ENCODE measurements at places on chromosomes 5 and 9.

- no peak for DNase-seq
These were observed 179.7 kb upstream of the ISL1 start for GRCh38 chr5:51203598-51203997.

DNA sequence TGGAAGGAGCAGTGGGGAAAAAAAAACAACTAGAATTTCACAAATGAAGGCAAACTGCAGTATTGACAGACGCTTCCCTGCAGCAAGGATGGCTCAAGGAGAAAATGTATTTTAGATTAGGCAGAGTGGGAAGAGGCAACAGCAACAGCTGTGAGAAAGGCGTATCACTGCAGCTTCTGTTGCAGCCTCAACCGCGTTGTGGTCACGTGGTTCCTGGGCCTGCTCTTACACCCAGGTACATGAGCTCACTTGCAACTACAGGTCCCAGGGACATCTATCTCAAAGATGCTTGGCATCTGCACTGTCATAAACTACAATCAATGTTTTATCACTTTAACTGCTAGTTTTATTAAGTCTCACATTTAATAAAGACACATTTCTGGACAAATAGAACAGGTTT is 36.0 kb upstream of the GOLM1 start:
- DNase-seq, result no peak

GRCh38 chr9:120640380-120640779 is 60.4 kb upstream of the CDK5RAP2 start:
- no peak for DNase-seq

- peak; percentile 98 for DNase-seq
These were observed 549 bp upstream of the CARD19 start for GRCh38 chr9:93095205-93096130.

GRCh38 chr9:9117866-9118265 is 1318.3 kb upstream of the DMAC1 start:
- DNase-seq, result no peak

DNA sequence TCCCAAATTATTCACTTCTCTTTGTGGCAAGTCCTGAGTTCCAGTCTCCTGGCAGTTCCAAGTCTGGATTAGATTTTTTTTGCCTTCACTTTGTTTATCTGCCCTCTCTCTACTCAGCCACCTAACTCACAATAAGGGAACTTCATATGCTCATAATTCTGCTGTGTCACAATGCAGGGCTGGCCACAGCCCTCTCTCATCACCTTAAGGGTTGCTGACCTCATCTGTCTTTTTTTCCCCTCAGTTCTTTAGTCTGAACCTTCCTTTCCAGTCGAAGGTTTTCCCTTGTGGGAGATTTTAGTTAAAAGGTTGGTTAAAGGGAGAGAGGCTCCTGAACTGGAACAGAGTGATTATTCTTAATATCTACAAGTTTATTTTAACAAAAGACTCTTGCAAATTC is 4.1 kb downstream of the BAG1 start:
- no peak for DNase-seq

- peak; percentile 23 for DNase-seq
These were observed 37.0 kb downstream of the CXXC5 start for GRCh38 chr5:139684881-139685749.

DNA sequence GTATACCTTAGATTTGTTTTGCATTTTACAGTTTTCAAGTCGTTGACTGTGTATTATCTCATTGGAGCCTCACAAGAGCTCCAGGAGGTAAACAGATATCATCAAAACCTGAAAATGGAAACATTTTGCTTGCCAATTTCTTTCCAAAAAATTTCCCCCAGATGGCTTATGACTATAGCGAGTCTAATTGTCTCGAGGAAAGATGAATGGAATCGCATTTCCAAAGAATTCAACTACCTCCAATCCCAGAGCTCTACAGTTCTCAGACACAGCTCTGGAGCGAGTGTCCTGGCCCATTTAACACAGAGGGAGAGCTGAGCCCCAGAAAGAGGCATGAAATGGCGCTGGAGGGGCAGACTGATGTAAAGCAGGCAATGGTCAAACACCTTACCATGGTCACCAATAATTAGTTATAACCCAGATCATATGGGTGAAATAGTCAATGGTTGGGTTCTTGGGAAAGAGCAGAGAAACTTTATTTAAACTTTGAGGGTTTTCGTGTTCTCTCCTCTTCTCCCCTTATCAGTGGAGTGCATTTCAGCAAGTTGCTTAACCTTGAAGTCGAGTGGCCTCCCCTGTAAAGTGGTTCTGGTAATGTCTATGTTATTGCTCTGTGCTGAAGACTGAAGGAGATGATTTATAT is 168.2 kb downstream of the ZDHHC21 start:
- no peak for DNase-seq

DNA sequence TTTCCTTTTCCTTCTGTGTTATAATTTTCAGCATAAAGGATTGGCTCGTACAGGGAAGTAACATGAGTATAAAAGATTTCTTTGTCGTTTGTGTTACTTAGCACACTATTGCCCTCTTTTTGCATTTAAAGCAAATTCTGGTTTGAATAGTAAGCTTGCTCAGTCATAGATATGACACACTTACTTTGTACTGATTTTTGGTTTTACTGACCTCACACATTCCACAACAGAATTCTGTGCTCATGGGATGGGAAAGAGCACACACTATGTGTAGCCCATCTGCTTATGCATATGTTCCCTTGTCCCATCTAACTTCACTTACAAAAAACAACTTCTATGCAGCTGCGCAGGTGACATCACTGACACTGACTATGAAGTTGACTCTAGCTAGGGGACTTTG is 111.9 kb upstream of the MTAP start:
- DNase-seq, result no peak

DNA sequence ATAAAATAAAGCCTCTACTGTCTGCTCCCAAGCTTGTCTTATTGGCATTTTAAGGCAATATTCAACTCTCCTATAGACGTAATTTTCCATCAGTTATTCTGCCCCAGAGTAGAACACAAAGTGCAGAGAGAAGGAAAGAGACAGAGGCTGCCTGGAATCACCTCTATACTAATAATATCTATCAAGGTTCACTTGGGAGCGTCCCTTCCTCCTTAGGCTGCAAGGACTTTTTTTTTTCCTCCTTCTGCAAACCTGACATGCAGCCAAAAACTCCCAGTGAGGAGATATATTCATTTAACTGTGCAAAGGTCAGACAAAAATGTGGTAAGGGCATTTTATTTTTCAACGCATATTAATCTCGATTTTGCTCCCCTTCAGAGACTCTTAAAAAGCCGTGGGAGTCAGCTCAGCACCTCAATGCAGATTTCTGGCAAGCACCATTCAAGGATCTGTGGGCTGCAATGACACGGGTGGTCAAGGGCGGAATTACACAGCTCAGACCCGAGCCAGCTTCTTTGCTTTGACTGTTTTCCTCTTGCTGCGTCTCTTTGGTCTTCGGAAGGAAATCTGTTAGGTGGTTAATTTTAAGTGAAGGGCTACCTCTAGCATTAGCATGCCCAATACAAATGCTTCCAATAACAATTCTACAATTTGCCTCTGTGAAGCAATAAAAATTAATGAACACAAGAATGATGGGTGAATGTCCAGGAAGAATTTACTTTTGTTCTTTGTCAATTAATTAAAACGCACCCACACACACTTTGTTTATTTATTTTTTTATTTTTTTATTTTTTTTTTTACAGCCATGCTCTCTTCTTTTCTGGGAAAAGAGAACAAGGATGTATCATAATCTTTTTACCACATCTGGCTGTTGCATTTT is 587.7 kb upstream of the GRAMD2B start:
- DNase-seq, result peak; percentile 1

DNA sequence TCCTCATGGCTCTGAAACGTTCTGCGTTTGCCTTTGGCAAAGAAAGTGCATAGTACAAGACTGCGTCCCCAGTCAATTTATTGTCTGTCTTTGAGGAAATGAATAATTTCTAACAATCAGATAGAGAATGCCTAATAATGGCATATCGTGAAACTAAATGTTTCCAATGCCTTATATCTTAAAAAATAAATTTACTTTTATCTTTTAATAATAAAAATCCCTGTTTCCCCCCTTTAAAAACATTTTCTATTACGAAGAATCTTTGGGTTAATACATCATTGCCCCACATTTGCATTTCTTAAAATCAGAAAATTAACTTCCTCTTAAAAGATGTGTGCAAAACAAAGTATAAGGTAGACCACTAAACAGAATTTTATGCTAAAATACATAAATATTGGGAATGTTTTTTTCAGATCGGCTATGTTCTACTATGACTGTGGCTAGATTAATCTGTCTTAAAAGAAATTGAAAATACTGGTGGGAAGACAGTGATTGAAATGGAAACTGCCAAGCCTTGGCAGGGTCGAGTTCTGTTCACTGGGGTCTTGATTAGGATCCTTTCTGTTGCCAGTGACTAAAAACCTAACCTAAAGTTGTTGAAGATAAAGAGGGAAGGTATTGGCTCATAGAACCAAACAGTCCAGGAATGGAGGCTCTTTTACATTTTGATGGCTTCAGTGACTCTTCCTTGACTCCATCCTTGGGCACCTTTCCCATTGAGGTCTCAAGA is at the start of gene IL5:
Gene IL5 (minus strand): TSS at position 51 of the 730 bp plus-strand sequence. CDS start 44 bp downstream, at position 7.
- DNase-seq, result no peak

DNA sequence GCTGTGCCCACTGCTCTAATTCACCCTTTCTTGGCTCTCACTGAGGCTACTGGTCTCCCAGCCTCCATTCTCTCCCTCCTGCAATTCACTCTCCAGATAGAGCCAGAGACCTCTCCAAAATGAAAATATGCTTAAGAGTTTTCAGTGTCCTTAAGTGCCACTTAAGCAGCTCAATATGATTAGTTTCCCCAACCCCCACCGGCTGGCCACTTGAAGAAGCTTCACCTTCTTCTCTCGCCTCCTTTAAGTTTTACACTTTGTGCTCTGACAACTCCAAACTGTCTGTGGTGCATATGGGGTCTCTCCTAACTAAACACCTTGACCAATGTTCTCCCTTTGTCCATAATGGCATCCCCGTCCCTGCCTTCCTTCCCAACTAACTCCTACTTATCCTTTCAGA is 53.4 kb downstream of the CDK5RAP2 start:
- no peak for DNase-seq

DNA sequence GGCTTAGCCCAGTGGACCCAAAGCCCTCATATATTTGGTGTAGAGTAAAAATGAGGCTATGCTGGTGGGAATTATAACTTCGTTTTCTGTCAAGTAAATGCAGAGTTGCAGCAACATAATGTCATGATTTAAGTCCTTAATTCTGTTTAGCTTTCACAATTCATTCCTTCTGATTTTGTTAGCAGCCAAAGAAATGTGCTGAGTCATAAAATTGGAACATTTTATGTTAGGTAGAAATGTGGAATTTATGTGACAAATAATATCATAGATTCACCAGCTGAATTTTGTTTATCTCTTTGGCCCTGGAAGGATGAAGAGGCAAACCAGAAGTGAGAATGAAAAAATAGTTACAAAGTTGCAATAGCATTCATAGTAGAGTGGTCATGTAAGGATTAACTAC is 247.0 kb downstream of the TRPM3 start:
- DNase-seq, result no peak

DNA sequence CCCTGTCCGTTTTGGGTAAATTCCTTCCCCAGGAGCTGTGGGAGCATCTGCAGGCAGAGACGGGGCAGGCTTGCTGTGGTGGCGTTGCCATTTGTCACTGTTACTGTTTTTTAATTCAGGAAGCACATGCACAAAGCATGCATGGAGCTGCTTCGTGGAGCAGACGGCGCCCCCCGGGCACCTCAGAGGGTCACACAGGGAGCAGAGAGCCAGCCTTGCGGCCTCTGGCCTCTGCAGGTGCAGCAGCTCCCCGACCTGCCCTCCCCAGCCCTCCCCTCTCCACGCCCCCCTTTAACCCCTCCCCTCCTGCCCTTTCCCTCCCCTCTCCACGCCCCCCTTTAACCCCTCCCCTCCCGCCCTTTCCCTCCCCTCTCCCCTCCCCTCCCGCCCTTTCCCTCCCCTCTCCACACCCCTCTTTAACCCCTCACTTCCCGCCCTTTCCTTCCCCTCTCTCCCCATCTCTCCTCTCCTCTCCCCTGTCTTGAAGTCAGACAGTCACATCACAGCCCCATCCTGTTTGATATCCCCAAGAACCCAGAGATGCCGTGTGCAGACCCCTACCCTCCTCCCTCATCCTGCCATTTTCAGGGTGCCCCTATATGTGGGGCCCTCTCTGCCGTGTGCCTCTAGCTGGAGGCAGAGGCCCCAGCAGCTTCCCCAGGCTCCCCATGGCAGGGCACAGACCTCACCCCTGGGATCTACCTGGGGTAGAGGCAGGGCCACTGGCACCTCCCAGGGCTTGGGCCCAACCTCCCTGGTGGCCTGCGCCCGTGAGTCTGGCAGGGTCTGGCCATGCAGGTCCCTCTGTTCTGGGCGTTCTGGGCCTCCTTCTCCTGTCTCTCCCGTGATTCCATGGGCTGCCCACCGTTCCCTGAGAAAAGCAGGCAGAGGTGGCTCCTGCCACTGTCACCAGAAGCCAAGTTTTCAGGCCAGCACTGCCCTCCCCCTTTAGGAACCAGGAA is 29.6 kb upstream of the UBAC1 start:
- peak; percentile 30 for DNase-seq

- no peak for DNase-seq
These were observed 143.0 kb downstream of the ADAMTSL1 start for GRCh38 chr9:18616976-18617375.

DNA sequence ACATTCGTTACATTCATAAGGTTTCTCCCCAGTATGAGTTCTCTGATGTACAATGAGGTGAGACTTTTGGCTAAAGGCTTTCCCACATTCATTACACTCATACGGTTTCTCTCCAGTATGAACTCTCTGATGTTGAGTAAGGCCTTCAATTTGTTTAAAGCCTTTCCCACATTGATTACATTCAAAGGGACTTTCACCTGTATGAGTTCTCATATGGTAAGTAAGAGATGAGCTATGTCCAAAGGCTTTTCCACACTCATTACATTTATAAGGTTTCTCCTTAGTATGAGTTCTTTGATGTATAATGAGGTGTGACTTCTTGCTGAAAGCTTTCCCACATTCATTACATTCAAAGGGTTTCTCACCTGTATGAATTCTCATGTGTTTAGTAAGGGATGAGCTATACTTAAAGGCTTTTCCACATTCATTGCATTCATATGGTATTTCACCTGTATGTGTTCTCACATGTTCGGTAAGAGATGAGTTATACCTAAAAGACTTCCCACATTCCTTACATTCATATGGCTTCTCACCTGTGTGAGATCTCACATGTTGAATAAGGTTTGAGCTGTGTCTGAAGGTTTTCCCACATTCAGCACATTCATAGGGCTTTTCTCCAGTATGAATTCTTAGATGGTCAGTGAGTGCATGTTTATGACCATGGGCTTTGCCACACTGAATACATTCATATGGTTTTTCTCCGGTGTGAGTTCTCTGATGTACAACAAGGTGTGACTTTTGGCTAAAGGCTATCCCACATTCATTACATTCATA is 13.5 kb downstream of the ZFP37 start:
- no peak for DNase-seq
